NCI-H187 treated with DMSO at 0.1 percent for 48 hours (cell line): ENCODE measurements at places on chromosomes 7 and 10.

DNA sequence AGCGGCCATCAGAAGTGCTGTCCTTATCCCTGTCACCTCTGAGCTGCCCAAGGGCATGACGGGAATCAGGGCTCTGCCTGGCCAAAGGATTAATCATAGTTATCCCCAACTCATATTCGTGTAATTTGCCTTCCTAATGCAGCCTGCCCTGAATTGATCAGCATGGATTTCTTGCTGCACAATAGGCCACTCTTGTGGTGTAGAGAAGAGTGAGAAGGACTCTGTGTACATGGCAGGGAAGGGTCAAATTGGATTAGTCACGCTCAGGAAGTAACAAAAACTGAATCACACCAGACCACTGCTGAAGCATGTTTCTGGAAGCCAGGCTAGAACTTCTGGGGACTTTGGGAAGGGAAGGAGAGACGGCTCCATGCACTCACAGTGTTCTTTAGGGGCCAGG lies 227.0 kb downstream of the BUB3 start:
- no peak for DNase-seq

DNA sequence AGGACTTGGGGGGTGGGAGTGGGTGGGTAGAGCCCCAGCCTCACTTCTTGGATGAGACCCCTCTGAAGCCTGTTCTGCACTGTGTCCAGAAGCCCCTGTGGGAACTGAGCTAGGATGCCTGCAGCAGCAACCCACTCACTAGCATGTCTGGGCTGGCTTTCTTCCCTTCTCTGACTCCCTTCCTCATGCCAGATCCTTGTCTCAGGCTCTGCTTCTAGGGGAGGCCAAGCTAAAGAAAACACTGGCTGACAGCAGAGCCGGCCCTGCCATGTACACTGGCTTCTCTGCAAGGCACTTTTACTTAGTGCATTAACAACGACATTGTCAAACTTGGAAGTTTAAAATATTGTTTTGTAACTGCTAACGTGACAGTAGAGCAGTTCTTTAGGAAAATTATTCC lies 50.2 kb downstream of the ARHGAP22 start:
- no peak for DNase-seq

DNA sequence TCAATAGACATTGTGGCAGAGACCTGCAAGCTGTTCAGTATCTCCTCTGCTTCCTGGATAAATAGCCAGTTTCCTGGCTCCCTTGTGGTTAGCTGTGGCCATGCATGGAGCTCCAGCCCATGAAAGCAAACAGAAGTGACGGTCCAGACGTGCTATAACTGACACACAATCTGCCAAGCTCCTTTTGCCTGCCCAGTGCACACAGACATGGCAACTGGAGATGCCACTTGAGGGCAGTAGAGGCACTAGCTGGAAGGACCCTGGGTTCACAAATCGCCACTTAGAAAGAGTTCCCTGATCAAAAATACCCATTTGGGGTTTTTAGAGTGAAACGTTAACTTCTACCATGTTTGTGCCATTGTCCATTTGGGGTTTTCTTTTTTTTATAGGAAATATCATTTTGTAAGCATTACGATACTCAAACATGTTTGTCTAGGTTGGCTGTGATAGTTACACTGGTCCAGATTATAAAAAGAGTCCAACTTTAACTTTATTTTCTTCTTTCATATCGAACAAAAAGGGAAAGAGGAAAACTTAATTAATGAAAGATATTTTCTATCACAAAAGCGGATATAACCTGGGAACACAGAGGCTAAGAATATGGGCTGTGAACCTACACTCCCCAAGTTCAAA lies 31.3 kb downstream of the KIN start:
- DNase-seq: no peak

- no peak for DNase-seq
Observed at GRCh38 chr10:114708717-114709335, 50.8 kb upstream of the ABLIM1 start.

DNA sequence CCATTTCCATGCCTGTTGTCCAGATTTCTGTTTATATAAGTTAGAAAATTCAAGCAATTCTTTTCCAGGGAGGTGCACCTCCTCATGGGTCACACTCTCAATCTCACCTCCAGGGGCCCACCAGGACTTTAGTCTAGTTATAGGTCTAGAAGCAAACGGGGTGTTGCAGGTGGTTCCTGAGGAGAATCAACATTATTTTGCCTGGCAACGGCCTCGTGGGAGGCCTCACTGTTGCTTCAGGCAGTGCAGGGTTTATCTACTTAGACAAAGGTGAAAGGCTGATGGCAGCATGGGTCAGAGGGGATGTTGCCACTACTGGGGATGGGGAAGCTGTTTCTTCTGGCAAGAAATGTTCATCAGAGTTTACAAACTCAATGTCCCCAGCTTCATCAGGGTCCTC lies 56.7 kb upstream of the LRRC18 start:
- DNase-seq: no peak

GRCh38 chr10:91313796-91314485 lies 93.5 kb downstream of the PCGF5 start:
- DNase-seq: no peak

DNA sequence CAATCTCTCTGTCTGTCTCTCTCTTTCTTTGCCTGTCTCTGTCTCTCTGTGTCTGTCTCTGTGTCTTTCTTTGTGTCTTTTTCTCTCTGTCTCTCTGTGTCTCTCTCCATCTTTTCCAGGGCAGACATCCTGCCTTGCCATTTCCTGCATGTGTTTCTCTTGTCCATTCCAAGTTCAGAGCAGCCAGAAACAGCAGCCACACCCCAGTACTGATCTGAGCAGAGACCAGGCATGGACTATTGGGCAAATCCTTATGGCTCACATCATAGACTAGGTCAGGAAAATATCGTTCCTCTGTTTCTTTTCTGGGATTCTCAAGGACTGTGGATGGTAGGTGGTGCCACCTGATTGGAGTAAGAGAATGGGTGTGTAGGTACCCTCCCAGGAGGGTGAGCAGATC lies 95.8 kb downstream of the RAMP3 start:
- DNase-seq: no peak

- no peak for DNase-seq
Observed at GRCh38 chr7:106114716-106115383, 2.7 kb upstream of the SYPL1 start.

DNA sequence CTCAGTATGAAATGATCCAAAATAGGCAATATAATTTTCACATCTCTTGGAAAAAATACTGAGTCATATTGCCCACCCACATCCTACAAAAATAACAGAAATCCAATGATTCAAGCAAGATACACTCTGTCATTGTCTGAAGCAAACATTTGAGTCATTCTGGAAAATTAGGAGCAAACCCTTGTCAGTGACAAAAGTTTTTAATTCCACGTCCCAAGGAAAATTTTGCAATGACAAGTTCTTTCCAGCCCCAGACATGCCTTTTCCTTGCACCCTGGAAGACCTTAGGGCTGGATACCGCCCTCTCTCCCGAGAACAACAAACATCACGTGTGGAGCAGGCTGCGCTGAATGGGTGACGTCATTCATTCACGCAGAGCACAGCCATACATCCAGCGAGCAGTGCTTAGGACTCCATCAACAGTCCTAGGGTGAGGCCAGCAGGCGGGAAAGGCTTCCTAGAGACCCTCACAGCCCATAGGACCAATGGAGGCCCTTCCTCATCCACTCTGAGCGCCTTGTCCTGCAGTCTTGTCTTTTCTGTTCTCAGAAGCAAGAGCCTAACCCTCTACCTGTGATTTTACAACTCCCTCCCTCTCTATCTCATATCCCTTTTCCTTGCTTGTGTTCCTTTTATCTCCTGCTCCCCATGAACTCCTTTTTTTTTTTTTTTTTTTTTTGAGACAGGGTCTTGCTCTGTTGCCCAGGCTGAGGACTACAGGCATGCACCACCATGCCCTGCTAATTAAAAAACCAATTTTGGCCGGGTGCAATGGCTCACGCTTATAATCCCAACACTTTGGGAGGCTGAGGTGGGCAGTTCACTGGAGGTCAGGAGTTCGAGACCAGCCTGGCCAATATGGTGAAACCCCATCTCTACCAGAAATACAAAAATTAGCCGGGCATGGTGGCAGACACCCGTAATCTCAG lies 23.5 kb upstream of the KDM7A start:
- no peak for DNase-seq

- no peak for DNase-seq
Observed at GRCh38 chr7:122546496-122546895, 152.4 kb downstream of the RNF133 start.

- no peak for DNase-seq
Observed at GRCh38 chr10:81995254-81995653, 120.3 kb downstream of the NRG3 start.

- no peak for DNase-seq
Observed at GRCh38 chr10:69641261-69641980, 11.4 kb downstream of the FAM241B start.

DNA sequence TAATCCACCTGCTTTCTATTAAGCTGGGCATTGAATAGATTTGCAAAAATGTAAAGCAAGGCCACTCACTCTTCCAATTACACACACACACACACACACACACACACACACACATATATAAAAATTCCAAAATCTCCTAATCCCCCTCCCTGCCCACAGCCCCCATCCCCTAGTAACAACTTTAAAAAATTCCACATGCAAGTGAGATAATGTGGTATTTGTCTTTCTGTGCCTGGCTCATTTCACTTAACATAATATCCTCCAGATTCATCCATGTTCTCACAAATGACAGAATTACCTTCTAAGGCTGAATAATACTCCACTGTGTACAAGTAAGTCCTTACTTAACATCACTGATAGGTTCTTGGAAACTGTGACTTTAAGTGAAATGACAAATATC lies 24.2 kb downstream of the SH2D4B start:
- no peak for DNase-seq

DNA sequence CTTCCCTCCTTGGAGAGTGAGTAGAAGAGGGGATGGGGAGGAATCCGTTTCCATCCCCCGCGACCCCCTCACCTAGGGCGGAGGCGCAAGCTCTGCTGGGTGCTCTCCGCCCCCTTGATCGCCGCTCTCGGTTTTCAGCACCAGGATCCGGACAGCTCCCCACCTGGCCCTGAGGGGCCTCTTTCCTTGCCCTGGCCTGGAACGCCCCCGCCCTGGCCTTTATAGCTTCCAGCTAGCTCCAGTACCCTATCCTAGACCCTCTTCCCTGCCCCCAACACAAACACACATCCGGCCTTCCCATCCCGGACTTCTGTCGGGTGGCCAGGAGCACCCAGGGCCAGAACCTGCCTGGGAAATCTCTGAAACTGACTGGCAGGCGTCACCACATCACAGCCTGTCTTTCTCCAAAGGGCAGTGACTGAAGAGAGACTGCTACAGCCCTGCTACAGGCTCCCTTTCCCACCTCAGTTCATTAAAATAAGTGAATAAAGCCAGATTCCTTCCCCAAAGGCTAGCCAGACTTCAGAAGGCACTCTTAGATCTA lies 72.3 kb upstream of the LEP start:
- no peak for DNase-seq
